NCI-H510A treated with DMSO at 0.1 percent for 48 hours (cell line): ENCODE measurements at places on chromosomes 4 and X.

- DNase-seq = no peak
Measured at GRCh38 chr4:99447079-99447478, 11.9 kb upstream of the ADH7 start.

- no peak for DNase-seq
Measured at GRCh38 chrX:1248331-1249061, 20.1 kb upstream of the CSF2RA start.

GRCh38 chr4:40122941-40123340, 66.3 kb downstream of the N4BP2 start:
- no peak for DNase-seq

DNA sequence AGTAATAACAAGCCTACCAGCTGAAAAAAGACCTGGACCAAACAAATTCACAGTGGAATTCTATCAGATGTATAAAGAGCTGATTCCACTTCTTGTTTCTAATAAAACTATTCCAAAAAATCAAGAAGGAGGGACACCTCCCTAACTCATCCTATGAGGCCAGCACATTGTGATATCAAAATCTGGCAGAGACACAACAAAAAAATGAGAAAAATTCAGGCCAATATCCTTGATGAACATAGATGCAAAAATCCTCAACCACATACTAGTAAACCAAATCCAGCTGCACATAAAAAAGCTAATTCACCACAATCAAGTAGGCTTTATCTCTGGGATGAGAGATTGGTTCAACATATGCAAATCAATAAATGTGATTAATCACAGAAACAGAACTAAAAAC, 147.9 kb upstream of the NEIL3 start:
- DNase-seq = no peak

- DNase-seq = no peak
Measured at GRCh38 chrX:137362583-137362982, 203.3 kb upstream of the ZIC3 start.

DNA sequence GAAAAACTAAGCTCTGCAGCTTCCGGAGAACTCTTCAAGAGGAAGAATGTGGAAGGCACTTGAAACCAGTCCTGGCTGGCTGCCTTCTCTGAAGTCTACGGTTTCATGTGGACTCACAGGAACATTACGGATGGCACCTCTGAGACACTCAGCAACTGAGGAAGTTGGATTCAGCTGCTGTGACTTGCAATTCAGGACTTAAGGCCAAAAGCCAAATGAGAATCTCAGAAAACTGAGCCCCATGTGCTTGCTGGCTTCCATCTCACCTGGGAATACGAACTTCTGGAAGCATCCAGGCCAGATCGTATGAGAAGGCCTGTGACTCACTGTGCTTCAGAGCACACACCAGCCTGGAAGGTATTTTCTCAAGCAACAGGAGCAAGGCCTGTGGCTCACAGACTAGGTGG, 107.8 kb upstream of the GPC4 start:
- peak; percentile 30 for DNase-seq

- no peak for DNase-seq
Measured at GRCh38 chrX:71236836-71237235, 13.8 kb downstream of the GJB1 start.

DNA sequence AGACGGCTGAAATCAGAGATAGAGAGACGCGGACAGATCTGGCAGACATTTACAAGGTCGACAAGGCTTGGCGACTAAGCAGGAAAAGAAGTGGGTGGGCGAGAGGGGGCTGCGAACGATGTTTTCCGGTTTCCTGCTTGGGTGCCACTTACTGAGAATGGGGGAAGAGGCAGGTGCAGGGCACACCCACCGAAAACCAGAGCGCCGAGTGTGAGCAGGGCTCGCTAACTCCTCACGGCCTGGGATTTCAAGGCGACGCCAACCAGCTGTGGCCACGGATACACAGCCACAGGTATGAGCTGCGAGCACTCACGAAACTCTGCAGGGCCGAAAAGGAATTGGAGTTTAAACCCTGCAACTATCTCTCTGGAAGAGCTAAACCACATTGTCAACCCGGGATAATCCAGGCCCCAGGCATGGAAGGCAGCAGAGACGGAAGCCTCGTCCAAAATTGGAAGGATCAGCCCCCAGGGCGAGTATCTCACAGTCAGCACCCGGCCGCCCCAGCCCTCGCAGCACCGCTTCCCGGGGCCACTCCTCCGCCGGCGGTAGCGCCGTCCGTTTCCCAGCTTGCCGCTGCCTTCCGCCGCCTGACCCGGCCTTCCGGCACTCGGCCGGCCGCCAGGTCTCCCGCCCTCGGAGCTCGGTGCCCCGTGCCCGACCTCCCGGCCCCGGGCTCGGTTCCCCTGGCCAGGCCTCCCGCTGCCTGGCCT, 778 bp downstream of the CASP3 start:
- peak; percentile 19 for DNase-seq

- DNase-seq = no peak
Measured at GRCh38 chr4:7699031-7699430, 240.6 kb downstream of the AFAP1 start.

GRCh38 chr4:83875437-83875836, 339.5 kb downstream of the GPAT3 start:
- DNase-seq = no peak

DNA sequence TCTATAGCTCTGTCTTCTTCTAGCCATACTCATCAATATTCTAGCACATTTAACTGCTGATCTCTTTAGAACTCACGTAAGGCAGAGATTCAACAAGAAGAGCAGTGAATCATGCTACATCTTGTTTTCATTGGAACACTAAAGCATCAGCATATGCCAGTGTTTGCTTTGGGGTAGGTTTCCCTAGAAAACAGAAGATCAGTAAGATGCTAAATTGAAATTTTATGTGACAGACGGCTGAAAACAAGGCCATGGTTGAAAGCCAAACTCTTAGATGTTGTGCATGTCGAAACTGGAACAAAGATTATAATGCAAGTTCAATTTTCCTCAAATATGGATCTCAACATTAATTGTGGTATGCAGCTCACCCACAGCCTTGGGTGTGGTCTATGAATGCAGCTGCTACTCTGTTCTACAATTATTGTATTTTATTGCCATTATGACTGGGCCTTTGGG, 107.6 kb downstream of the PDLIM5 start:
- no peak for DNase-seq

GRCh38 chr4:146407257-146407656, 114.5 kb downstream of the SLC10A7 start:
- no peak for DNase-seq

GRCh38 chrX:43679778-43680177, 23.7 kb downstream of the MAOA start:
- DNase-seq = peak; percentile 16

- DNase-seq = no peak
Measured at GRCh38 chrX:141673946-141674345, 24.6 kb downstream of the SPANXD start.

- no peak for DNase-seq
Measured at GRCh38 chrX:107716118-107716684, 59.4 kb downstream of the TSC22D3 start.
